ENCODE measurements at places on chromosomes 16 and 17.

DNA sequence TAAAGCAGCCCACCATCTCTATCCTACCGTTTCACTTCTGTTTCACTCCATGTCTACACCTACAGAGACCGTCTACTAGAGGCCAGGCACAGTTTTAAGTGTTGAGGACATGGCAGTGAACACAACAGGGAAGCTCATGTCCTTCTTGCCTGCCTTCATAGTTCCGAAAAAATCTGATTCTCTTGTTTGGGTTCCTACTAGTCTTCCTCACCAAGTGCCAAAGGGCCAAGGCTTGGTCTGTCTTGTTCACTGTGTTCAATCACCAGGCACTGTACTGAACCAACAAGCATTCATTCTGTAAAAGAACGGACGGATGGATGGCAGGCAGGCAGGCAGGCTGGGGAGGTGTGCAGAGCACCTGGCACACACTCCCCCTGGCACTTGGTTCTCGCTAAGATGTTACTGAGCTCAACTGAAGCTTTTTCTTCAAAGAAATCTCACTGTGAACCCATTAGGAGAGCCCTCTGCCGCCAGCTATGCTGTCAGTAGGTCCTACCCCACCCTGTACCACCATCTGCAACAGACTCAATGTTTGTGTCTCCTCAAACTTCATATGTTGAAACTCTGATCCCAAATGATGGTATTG, 2.5 kb downstream of the DEXI start:
- no peak for DNase-seq

- no peak for DNase-seq
These were observed 83.5 kb upstream of the IRX5 start for GRCh38 chr16:54847207-54847606.

DNA sequence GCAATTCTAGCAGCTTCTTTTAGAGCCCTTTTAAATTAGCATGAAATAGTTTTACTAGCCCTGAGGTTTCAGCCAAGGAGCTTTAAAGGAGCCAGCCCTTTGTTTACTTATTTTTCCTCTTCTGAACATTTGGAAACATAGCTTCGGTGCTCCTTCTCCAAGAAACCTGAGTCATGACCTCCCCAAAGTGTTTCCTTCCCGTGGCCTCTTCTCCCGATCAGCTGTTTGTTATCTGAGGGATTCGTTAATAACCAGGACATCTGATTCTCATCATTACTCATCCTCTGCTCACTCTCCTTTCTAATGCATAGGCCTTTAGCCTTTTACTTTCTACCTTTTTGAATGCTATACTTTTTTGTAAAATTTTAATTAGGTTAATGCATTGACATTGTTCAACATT, 204.5 kb downstream of the WWOX start:
- DNase-seq: no peak

DNA sequence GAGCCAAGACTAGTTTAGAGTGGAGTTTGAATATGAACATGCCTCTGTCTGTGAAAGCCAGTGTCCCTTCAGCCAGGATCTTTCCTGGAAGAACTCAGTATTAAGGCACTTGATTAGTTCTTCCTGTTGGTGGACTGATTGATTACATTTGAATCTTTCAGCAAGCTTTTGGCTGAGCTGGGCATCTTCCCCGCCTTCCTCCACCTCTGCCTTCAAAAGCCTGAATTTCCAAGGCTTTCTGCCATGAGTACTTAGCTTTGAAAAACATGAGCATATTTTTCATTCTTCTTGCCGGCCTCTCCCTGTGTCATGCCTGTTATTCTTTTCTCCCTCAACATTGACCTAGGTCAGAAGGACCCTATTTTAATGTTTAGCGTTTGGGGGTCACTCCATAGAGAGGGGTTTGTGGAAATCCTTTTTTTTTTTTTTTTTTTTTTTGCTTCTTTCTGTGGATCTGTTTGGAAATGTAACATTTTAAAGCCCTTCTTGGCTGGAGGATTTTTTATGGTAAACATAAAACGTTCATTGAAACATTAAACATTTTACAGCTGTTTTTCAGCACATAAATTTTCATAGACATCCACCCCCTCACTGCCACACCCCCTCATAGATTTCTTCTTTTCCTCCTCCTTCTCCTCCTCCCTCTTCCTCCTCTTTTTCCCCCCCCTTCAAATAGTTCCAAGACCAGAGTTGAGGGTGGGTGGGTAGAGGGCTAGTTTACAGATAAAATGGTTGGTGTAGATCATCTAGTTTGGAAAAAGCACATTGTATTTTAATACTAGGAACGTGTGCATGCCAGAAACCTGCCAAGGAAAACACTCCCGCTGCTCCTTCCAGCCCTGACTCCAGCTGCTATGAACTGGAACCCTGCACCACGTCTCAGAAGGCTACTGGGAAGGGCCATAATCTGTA, 645.9 kb downstream of the WWOX start:
- no peak for DNase-seq

DNA sequence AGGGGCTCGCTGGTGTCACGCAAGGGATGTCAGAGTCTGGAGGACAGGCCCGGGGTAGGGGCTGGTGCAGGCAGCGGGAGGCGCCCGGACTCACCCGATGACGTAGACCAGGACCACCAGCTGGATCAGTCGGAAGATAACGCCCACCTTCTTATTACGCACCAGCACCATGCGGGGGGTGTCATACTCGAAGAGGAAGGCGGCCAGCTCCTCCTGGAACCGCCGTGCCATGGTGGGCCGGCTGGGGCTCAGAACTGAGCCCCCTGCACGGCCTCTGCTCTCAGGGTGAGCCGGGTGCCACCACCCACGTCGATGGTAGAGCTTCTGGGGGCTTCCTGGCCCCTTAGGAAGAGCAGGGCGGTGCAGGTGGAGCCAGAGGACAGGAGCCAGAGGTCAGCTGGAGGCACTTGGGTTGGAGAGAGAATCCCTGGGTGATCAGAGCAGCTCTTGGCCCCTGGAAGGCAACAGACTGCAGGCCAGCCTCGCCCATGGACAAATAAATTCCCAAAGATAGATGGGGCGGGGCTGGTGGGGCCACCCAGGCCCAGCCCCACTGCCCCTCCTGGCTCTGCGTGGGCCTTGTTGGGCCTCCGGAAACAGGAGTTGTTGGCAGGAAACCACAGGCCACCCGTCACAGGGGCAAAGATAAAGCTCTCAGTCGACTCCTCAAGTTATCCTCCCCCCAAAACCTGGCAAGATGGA, at the start of gene P2RX1:
TSS of gene P2RX1 (minus strand) at position 471 of the 702 bp plus-strand sequence. CDS start at position 231, 240 bp downstream.
- no peak for DNase-seq

GRCh38 chr17:80442323-80442659, 27.3 kb downstream of the ENDOV start:
- DNase-seq: no peak

DNA sequence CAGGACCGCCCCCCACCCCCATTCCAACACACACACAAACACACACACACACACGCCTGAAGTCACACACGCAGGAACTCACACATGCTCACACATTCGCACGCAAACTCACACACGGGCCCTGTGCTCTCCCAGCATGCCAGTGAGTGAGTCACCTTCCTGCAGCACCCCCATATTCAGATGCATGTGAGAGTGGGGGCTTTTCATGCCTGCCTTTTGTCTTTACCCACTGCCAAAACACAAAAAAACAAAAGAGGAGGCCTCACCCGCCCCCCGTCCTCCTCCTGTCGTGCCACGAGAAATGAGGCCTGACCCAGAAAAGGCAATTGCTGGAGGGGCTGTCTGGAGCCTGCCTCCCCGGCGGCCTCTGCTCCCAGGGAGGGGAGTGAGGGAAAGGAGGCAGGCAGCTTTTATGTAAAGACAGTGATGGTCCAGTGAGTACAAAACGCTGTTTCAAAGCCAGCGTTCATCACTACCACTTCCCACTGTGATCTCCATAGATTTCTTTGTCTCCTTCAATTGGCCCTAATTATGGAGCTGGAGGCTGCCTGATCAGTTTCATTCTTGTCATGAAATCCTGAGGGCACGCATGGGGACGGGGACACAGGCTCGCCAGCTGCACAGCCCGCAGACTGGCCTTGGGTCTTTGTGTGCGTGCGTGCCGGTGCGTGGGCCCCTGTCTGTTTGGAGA, 29.5 kb upstream of the GSE1 start:
- no peak for DNase-seq

DNA sequence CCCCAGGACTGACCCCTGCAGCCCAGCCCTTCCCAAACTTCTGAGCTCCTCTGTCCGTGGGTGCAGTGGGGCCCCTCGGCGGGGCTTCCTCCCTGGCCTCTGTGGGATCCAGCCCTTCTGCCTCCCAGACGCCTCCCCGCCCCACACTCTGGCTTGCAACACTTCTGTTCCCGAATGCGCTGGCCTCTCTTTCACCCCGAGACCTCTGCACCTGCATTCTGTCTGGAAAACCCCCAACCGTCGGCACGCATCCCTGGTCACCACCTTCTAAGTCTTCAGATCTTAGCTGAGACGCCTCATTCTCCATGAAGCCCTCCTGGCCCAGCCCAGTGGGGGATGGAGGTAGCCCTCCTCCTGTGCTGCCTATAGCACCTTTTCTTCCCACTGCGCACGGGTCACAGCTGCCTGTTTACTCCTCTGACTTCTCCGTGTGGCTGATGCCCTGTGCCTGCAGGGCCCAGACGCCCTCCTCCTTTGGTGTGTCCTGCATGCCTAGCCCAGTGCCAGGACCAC, 26.4 kb downstream of the TMEM235 start:
- DNase-seq: no peak

DNA sequence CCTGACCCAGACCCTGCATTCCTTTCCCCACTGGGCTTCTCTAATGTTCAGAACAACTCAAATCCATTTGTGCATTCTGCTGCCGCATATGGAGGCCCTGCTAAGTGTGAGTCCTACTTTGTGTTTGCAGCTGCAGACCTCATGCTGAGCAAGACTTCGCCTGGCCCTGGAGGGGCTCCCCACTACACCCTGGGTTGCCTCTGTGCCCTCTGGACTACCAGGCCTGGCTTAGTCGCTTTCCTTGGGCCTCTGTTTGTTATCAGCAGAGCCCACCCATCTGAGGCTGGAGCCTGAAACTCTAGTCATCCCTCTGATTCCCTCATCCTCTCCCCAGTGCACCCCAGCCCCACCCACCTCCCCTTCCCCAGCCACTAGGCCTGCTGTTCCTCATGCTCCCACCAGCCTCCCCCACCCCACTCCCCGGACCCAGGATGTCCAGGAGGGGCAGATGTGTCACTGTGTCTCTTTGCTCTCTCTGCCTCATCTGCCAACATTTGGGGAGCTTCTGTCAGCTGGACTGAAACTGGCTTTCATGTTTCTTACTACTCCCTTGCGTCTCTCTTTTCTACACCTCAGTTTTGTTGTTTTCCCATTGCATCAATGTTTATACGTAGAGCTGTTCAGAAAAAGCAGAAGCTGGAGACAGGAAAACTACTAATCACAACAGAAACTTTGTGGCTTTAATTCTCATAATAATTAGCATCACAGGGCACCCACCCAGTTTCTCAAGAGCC, 17.9 kb upstream of the CD300E start:
- DNase-seq: no peak

DNA sequence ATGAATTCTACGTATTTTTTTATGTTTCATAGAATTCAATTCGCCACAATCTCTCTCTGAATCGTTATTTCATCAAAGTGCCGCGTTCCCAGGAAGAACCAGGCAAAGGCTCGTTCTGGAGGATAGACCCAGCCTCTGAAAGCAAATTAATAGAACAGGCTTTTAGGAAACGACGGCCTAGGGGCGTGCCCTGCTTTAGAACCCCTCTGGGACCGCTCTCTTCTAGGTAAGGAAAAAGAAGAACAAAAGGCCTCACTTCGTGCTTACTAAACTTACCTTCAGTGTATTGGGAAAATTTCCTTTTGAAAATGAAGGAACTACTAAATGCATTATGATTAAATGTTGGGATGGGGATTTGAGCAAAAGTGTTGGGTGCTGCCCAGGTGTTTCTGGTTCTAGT, 63.2 kb downstream of the FOXK2 start:
- peak; percentile 25 for DNase-seq

- DNase-seq: no peak
These were observed 159.4 kb upstream of the ZNF267 start for GRCh38 chr16:31713945-31714902.

- peak; percentile 69 for DNase-seq
These were observed 28.0 kb downstream of the CUEDC1 start for GRCh38 chr17:57927048-57927723.

- no peak for DNase-seq
These were observed 472.7 kb upstream of the HSBP1 start for GRCh38 chr16:83335076-83335475.

- peak; percentile 88 for DNase-seq
These were observed 47.5 kb downstream of the WNT3 start for GRCh38 chr17:46770818-46771560.

- no peak for DNase-seq
These were observed 1.5 kb downstream of the AMZ2 start for GRCh38 chr17:68249354-68249765.
